ENCODE measurements at places on chromosomes 7 and 10.
A peak's percentile ranks its signal among the peaks of the same experiment; 100 is the strongest.

DNA sequence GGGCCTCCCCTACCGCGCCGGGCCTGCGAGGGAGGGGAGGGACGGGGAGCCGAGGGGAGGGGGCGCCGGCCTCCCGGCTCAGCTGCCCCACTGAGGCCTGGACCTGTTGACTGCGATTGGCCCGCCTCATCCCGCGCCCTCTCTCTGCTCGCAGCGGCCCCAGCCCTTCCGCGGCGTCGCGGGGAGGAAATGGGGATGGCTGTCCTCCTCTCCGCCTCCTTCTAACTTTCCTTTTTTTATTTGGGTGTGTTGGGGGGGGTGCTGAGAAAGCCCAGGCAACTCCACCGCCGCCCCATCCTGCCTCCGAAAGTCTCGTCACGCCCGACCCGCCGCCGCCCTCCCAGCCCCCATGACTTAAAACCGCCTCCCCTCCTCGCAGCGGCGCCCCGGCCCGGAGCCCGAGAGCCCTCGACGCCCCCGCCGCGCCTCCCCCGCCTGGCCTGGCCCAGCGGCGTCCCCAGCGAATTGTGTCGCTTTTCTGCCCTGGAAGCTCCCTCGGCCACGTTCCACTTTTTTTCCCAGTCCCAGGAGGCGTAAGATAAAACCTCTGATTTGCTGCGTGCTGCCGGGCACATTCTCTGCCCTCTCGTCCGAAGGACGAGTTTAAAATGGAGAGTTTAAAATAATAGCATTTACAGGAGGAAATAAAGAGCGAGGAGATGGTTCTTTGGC is 842 bp upstream of the SKIDA1 start:
- no peak for DNase-seq

GRCh38 chr10:46074196-46074946 is 28.3 kb upstream of the MSMB start:
- no peak for DNase-seq

DNA sequence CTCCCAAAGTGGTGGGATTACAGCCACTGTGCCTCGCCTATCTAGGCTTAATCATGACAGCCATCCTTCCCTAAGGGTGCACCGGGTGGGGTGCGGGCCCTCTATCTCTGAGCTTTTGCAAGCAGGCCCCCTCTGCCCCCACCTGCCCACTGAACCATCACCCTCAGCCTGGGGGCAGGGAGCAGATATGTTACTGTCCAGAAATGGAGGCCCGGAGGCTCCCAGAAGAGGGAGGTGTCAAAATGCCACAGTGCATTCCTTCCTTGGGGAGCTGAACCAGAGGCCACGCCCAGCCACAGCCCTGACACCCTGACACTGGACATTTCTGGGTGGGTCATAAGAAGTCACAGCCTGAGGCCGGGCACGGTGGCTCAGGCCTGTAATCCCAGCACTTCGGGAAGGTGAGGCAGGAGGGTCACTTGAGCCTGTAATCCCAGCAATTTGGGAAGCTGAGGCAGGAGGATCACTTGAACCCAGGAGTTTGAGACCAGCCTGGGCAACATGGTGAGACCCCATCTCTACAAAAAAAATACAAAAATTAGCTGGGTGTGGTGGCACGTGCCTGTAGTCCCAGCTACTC is 129.8 kb upstream of the TNRC18 start:
- DNase-seq = no peak

DNA sequence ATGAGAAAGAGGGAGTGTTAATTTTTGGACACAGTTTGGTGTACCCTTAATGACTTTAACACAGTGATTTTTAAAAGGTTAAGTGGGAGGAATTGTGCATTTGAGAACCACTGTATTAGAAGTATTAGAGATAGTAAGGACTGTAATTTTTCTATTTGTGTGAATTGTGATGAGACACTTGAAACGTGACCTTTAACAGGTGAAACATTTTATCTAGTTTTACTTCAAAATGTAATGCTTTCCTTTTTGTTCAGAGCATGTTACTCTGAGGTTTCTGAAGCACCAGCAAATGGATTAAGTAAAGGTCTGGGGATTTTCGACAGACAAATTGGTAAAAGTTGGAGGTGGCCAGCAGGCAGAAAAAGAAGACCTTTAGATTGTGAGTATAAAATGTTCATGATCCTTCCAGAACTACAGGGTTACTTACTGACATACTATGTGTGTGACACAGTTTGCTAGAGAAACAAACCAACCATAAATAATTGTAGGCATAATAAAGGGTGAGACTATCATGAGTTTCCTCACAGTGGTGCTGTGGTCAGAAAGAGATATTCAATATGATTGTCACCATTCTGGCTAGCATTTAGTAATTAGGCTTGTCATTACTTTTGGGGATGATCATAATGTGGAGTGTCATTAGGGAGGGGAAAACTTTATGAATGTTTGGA is 26.1 kb downstream of the LCOR start:
- no peak for DNase-seq

GRCh38 chr7:43792471-43793150 is 34.1 kb downstream of the BLVRA start:
- DNase-seq = no peak

DNA sequence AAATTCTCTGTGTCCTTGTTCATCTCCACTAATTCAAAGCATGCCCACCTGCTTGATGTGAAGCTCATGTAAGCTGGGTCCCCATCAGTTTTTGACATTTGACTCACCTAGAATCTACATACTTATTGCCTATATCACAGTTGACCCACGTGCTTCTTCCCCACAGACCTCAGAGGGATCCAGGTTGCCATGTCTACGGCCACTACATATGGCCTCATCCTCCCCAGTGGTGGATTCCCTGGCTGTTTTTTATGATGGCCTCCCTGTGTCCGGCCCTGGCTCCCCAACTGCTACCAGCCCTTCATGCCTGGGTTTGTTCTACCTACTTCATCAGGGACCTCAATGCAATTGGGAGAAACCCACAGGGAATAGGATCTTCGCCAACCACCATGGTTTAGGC is 187.4 kb upstream of the GDF10 start:
- no peak for DNase-seq

DNA sequence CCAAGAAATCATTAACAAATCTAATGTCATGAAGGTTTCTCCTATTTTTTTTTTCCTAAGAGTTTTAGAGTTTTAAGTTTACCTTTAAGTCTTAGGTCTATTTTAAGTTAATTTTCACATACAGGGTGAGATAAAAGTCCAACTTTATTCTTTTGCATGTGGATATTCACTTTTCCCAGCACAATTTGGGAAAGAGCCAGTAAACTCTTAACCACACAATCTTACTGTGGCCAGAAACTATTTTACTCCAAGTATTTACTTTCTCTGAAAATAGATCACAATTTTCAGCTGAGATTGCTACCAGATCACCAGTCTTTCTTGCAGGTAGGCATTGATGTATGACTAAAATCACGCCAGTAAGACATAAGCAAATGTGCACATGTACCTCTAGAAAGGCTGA is 728.5 kb downstream of the TNS3 start:
- no peak for DNase-seq

DNA sequence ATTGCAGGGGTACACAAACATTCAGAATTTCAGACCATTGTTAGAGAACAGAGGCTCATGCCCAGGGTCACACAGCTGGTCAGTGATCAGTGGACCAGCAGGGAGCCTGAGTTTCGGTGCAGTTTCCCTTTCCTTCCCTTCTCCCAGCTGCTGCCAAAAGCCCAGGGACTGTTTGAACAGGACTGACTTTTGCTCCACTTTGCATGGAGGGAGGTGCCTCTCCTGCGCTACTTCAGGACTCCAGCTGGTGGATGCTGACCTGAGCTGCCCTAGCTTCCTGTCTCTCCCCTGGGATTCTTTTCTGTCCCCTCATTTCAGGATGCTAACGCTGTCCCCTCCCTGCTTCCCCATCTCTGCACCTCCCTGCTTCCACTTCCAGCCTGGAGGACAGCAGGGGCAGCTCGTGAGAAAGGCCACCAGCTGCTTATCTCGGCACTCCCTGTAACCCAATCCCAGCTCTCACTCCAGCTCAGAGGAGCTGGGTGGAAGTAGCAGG is 14.5 kb downstream of the SH2D4B start:
- no peak for DNase-seq

GRCh38 chr10:28411648-28412047 is 108.8 kb upstream of the MPP7 start:
- no peak for DNase-seq

DNA sequence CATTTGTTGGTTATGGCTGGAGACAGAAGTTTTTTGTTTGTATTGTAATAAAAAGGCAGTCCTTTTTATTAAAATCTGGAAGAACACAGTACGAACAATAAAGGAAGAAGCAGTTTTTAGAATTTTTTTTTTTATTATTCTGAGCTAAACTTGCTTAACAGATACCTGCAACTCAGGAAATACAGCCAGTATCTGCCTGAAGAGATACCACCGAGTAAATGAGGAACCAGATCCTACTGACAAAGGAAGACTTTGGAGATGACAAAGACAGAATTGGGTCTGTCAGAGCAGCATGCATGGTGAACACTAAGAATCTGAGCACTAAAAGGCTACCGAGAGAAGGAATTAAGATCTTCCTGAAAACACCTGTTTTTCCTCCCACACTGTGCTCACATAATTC is 1335.9 kb upstream of the SORCS1 start:
- no peak for DNase-seq

DNA sequence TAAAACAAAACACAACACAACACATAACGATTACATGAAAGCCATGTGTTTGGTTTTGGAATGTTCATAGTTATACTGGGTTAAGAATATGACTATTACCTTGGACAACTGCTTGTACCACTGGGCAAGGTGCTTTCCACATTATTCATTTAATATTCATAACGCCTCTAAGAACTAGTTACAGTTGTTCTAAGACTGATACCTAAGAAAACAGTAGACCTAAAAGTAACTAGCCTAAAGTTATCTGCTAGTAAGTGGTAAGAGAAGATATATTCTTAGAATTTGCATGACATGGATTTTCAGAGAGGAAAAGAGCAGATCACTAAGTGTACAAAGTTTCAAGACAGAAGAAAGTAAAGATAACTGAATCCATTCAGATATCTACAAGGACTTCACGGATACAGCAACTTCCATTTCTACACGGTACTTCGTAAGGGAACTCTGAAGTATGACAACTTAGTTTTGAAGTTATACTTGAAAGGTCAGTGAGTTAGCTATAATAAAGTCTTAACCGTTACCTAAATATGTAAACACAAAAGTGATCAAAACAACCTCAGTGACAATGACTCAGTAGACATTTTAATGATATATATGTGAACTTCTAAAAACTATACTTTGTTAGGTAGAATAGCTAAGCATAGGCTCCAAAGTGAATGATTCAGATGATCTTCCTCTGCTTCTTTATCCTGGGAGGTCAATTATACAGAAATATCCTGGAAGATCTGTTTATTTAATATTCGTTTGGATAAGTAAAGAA is 65.1 kb downstream of the MINDY3 start:
- DNase-seq = no peak

GRCh38 chr10:182441-183201 is 47.4 kb downstream of the ZMYND11 start:
- no peak for DNase-seq

GRCh38 chr10:124092860-124093773 is at the start of gene CHST15:
Gene CHST15 (minus strand): TSS chr10:124093598. CDS start chr10:124046212, 47,386 bp downstream.
- DNase-seq = no peak

DNA sequence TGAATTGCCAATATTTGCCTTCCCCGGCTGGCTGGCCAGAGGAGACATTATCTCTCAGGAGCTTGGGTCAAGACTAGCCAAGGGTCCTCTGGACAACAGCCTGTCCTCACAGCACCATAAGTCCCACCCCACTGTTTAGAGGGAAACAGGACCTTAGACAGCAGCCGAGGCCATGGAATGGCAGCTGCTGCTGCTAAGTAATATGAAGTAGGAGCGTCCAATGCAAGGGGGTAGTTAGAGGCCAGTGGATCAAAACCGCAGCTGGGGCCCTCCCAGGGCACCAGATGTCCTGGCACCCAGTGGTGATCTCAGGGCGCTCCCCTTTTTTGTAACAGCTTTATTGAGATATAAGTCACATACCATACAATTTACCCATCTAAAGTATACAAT is 12.9 kb upstream of the KCP start:
- no peak for DNase-seq

DNA sequence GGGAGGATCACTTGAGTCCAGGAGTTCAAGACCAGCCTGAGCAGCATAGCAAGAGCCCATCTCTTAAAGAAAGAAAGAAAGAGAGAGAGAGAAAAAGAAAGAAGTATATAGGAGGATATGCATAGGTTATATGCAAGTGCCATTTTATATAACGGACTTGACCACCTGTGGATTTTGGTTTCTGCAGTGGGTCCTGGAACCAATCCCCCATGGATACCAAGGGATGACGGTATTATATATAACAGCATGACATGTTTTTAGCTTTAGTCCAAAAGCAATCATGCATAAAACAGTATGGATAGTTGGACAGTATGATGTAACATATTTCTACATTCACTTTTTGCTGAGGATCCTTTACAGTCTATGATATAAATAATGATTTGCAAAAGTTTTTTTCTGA is 45.3 kb downstream of the DLD start:
- no peak for DNase-seq

GRCh38 chr7:106660862-106661720 is at the start of gene CCDC71L:
Gene CCDC71L (minus strand): TSS chr7:106661158. CDS start chr7:106660896, 262 bp downstream.
- DNase-seq = peak; percentile 82

GRCh38 chr10:101939008-101939648 is 95.5 kb upstream of the KCNIP2 start:
- no peak for DNase-seq

GRCh38 chr7:7181519-7182155 is 707 bp upstream of the C1GALT1 start:
- DNase-seq = no peak

GRCh38 chr10:5441106-5441505 is 28.7 kb downstream of the NET1 start:
- no peak for DNase-seq

- DNase-seq = no peak
Measured at GRCh38 chr10:118562851-118563250, 32.6 kb downstream of the PRLHR start.

- DNase-seq = no peak
Measured at GRCh38 chr10:31475519-31475918, 156.5 kb downstream of the ZEB1 start.

DNA sequence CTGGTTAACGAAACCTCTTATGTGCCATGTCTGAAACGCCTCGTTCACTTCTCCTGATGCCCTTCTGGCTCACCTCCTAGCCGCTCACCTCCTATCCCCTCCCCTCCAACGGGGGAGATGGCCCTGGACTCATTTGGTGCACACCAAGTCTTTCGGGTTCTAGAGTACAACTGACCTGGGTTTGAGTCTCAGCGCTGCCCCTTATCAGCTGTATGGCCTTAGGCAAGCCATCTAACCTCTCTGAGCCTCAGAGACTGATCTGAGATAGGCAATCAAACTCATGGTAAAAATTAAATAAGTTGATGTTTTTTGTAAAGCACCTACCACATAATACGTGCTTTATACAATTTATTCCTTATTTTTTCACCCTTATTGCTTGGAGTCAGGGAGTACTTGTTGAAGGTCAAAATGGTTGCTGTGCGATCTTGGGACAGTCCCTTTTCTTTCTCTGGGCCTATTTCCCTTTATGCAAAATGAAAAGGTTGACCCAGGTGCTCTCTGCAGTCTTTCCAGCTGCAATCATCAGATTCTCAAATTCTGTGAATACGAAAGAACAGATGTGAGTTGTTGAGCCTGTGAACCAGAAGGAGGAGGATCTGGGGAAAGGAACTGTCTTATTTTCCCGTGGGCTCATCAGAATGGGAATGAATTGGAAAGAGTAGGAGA is 31.2 kb upstream of the PLEKHA1 start:
- no peak for DNase-seq
